ENCODE measurements at places on chromosomes 5 and 9.
A peak's percentile ranks its signal among the peaks of the same experiment; 100 is the strongest.

DNA sequence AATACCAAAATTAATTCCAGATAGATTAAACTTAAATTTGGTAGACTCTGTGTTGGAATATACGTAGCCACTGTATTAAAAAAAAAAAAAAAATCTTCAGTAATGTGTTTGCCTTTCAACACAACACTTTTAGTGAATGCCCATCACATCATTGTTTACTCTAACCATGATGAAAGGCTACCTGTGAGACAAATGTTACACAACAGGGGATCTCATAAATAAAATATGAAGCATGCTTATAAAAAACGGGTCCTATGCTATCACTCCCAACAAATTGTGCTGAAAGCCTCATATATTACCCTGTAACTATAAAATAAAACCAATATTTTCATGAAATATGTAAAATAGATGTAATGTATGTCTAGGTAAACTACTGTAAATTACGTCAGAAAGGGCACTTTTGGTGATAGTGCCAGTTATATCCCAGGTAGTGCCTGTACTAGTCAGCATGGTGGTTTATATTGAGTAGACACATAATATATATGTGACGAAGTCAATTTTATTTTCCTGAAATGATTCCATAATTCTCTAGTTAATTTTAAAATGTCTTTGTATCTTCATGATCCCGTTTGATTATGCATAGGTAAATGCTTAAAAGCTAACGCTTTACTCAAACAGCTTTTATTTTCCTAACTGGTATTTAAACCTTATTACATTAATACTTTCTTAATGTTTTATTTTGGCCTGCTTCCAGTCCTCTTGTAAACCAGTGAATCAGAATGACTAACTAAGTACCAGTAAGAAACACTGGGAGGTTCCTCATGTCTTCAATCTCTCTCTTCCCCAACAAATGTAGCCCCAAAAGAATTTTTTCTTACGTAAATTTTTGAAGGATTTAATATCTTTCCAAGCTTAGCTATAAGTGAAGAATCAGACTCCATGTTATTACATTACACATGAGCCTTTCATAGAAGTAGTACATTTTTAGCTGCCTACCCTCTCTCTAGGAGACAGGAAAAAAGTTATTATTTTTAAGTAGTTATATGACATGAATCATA lies 420.3 kb downstream of the GABRG2 start:
- no peak for DNase-seq

DNA sequence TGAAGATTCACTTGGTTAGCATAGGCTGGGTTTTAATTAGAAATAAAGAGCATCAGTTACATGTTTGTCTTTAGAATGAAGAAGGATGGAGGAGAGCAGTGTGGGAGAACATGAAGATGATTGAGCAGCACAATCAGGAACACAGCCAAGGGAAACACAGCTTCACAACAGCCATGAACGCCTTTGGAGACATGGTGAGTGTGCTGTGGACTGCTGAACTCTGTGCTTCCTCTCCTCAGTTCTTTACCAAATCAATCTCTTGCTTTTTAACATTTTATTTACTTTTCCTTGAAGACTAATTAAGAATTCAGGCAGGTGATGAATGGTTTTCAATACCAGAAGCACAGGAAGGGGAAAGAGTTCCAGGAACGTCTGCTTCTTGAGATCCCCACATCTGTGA lies 38.2 kb upstream of the SPATA31E1 start:
- DNase-seq = no peak

- no peak for DNase-seq
Measured at GRCh38 chr5:87752362-87752761, 339.6 kb upstream of the CCNH start.

- no peak for DNase-seq
Measured at GRCh38 chr9:37974506-37975173, 70.7 kb upstream of the SLC25A51 start.

GRCh38 chr5:113510836-113511451 lies 2.5 kb upstream of the YTHDC2 start:
- no peak for DNase-seq

- no peak for DNase-seq
Measured at GRCh38 chr9:89514337-89514736, 16.4 kb upstream of the SEMA4D start.

DNA sequence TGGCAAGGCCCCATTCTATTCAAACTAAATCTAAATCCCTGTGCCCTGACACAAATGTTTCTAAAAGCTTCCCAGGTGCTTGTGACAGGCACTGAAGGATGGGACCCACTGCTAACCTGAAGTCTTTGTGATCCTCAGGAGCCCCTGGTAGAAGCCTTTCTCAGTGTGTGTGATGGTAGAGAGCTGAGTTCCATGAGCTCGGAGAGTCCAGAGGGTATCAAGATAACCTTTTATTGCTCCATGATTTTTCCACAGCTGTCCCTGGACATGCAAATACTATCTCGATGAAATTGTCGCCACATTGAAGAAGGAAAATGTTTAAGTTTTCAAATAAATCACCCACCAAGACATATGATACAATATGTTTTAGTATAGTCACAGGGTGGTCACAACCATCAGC lies 7.7 kb downstream of the CAST start:
- DNase-seq = no peak

GRCh38 chr9:109811876-109812275 lies 31.9 kb downstream of the PALM2AKAP2 start:
- DNase-seq = no peak

DNA sequence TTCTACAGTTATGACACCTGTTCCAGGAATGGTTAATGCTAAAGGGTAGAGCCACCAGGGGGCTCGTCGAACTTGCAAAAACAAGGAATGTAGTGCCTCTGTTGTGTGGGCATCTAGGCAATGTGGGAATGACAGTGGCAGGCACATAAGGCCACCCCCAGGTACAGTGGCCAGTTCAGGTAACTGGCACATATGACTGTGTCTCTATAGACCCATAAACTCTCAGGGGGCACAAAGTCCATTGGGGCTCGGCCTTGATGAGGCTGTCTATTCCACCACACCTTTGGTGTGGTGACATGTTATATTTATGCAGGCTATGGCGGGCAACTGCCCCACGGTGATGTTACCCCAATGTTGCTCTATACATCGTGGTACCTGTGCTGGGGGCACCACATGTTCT lies 59.6 kb upstream of the FAM120A start:
- no peak for DNase-seq

DNA sequence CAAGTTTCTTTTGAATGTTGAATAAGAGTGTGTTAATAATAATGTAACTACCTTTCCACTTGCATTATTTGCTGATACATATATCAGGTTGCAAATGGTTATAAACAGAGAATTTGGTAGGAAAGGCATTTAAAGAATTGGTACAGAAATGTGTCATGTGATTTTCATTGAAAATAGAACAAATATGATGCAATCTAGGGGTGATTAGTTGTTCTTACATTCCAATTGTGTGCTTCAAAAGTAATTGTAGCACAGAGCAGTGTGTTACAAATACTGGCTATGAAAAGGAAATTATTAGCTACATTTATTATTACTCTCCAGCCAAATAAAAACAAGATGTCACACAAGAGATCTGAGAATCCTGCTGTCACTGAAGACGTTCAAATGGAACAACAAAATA lies 61.8 kb upstream of the PRDM9 start:
- DNase-seq = no peak

- DNase-seq = no peak
Measured at GRCh38 chr9:112301420-112301819, 32.0 kb downstream of the PTBP3 start.

DNA sequence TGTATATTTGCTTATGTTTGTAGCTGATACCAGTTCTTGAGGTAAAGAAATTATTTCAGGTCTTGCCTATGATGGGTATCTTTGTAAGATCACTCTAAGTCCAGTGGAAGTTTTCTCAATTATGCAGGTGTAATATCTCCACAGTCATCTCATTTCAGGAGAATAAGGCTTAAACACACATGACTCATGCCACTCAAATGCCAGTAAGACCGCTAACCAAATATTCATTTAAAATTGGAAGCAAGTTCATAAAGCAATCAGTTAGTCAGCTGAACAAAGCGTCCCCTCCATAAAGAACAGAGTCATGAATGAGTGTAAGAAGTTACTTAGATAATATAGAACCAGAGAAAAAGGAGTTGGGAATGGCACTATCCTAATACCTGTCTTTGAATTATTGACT lies 248.7 kb downstream of the LURAP1L start:
- no peak for DNase-seq

DNA sequence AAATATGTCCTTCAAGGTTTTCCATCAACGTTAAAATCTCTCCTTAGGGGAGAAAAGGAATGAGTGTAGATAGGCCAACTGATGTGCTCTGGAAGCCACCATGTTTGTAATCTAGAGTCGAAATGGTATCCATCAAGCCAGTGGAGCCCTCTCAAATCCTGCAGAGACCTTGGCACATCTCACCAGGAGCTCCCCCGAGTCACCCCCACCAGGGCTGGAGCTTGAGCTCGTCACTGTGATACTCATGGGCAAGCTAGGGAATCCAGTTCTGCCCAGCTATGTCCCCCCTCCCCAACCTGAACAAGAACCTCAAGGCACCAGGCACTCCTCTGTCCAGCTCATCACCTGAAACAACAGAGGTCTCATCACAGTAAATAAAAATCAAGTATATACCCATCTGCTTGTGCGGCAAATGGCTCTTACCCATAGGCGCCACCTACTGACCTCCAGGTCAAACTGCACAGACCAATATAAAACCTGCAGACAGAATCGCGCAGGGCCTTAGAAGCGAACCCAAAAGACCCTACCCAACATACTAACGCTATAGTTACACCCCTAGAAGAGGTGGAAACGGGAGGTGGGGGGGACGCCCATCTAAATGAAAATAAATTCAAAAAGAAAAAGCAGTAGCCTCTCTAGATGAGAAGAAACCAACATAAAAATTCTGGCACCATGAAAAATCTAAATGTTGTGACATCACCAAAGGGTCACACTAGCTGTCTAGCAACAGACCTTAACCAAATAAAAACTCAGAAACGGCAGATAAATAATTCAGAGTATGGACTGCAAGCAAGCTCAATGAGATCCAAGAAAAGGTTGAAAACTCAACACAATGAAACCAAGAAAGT lies 75.0 kb downstream of the TTC39B start:
- DNase-seq = no peak

- DNase-seq = no peak
Measured at GRCh38 chr5:32030222-32030621, 143.9 kb downstream of the GOLPH3 start.

DNA sequence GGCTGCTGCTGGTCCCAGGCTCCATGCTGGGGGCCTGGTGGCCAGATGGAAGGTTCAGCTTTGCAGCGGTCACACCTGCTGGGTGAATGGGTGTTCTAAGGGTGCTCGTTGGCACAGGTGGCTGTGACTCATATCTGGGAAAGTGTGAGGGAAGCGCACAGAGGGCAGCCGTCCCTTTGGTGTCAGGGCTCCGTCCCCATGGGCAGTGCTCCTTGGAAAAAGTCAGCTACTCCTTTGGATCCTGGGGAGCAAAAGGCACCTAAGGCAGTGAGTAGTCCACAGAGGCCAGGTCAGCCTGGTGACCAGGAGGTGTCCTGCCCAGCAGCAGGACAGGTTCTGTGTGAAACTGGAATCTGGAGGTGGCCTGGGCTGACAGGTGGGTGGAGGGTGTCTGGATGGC lies 18.4 kb upstream of the GBGT1 start:
- no peak for DNase-seq

DNA sequence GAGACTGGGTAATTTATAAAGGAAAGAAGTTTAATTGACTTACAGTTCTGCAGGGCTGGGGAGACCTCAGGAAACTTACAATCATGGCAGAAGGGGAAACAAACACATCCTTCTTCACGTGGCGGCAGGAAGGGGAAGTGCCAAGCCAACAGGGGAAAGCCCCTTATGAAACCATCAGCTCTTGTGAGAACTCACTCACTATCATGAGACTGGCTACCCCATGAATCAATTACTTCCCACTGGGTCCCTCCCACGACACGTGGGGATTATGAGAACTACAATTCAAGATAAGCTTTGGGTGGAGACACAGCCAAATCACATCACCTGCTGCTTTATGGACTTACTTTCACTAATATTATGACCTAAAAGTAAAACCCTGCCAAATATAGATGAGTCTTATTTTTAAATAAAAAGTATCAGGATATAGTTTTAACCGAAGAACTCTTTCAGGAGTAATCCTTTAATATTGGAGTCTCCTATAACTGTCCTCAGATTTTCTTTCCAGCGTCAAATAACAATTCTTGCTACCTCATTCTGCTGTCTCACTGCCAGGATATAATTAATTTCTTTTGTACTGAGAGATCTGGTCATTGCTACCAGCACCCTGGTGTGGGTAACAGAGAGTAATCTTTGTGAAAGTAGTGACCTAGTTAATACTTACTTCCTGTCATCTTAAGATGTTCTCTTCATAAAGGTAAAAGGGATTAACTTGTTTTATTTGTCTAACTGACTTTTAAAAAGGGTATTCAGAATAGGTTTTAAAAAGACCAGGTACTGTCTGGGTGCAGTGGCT lies 68.6 kb downstream of the NLN start:
- peak; percentile 69 for DNase-seq

GRCh38 chr9:115229496-115229895 lies 111.5 kb upstream of the TNC start:
- no peak for DNase-seq

DNA sequence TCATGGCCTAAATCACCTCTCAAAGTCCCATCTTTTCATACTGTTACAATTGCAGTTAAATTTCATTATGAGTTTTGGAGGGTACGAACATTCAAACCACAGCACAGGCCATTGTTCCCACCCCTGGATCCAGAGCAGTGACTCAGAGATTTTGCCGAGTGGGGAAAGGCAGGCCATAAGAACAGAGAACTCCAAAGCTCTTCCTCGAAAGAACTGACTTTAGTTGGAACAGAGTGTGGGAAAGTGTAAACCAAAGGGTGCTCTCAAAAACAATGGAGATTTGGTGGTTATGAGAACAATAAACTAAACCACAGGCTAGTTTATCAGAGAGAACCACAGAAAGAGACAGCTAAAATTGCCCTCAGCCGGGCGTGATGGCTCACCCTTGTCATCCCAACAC lies 19.4 kb upstream of the GRPEL2 start:
- no peak for DNase-seq

- no peak for DNase-seq
Measured at GRCh38 chr5:35898952-35899660, 39.3 kb downstream of the CAPSL start.

DNA sequence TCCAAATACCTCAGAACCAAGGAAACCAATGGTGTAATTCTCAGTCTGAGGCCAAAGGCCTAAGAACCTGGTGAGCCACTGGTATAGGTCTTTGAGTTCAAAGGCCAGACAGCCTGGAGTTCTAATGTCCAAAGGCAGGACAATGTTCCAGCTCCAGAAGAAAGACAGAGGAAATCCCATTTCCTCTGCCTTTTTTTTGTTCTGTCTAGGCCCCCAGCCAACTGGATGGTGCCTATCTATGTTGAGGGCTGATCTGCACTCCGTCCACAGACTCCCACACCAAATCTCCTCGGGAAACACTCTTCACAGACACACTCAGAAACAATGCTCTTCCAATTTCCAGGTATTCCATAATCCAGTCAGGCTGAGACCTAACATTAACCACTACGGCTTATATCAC lies 30.1 kb downstream of the FNIP1 start:
- DNase-seq = no peak

- no peak for DNase-seq
Measured at GRCh38 chr5:74250304-74251102, 390.0 kb downstream of the ENC1 start.

- DNase-seq = no peak
Measured at GRCh38 chr5:86461169-86461956, 156.4 kb upstream of the COX7C start.
